ENCODE measurements at places on chromosomes 7 and 10.

GRCh38 chr10:90328896-90329295, 528.9 kb downstream of the HTR7 start:
- no peak for DNase-seq

DNA sequence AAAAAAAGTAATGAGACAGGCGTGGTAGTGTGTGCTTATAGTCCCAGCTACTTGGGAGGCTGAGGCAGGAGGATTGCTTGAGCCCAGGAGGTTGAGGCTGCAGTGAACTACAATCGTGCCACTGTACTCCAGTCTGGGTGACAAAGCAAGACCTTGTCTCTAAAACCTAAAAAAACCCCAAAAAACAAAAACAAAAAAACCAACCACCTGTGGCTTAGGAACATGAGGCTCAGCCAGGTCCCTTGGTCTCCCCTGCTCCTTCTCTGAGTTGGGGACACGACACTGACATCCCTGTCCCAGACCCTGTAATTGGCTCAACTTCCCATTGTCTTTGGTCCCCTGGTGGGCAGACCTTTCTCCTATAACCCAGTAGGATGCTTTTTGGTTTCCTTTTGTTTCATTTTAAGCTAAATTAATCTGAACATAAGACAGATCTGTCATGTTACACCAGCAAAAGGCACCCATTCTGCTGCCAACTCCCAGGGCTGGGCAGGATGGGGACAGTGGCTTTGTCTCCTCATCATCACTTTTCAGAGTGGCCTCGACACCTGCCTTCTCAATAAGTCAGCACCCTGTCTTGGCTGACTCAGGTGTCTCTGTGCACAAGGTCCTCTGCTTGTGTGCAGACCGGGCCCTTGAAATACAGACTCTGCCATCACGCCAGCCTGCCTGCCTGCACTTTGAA, 74.4 kb downstream of the MYL10 start:
- DNase-seq, result no peak

DNA sequence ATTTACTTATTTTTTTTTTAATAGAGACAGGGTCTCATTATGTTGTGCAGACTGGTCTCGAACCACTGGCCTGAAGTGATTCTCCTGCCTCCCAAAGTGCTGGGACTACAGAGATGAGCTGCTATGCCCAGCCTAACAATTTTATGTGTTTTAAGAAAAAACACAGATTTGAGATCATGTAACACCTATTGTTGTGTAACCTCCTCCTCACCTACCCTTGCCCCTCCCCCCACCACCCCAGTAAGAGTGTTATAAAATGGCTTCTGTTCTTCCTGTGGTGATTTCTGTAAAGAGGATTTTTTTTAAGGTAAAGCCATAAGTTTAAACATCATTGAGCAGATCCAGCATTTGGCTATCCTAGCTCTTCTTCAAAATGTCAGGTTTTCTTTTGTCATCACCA, 7.6 kb downstream of the ARMC10 start:
- DNase-seq, result no peak

- no peak for DNase-seq
Measured at GRCh38 chr10:129531195-129531968, 64.3 kb downstream of the MGMT start.

DNA sequence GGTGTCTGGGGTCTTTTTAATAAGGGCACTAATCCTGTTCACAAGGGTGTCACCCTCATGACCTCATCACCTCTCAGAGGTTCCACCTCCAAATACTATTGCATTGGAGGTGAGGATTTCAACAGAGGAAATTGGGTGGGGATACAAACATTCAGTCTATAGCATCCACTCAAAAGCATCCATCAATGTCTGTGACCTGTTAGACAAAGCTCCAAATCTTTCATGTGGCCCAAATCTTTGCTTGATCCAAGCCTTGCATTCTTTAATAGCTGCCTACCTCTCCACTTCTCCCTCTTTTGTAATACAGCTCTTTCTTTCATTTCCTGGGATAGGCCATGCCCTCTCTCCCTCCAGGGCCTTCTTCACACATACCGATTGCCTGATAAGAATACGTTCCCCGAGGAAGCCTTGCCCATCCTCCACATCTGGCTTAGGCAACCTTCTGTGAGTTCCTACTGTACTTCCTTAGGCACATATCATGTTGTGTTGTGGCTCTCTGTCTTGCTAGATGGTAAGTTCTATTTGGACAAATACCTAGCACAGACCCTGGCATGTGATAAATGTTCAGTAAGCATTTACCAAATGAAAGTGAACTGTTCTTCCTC, 66.1 kb downstream of the CREM start:
- DNase-seq, result no peak

DNA sequence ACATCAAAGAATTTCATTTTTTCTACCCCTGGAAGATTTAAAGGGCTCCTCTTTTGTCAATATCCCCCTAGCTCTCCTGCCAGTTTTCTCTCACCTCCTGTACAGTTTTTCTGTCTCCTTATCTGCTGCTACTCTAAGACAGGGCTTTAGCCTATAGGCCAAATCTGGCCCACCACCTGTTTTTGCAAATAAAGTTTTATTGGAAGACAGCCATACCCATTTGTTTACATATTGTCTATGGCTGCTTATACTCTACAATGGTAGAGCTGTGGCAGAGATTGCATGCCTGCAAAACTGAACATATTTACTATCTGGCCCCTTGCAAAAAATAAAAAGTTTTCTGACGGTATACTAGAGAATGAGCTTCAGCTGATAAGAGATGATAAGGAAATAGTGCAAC, 37.4 kb upstream of the GARS1 start:
- no peak for DNase-seq

- DNase-seq, result no peak
Measured at GRCh38 chr10:2949948-2950354, 117.4 kb upstream of the PFKP start.

- peak; percentile 58 for DNase-seq
Measured at GRCh38 chr7:425794-426188, 93.9 kb downstream of the PDGFA start.

GRCh38 chr7:322708-323111, 32.7 kb downstream of the FOXL3 start:
- no peak for DNase-seq

DNA sequence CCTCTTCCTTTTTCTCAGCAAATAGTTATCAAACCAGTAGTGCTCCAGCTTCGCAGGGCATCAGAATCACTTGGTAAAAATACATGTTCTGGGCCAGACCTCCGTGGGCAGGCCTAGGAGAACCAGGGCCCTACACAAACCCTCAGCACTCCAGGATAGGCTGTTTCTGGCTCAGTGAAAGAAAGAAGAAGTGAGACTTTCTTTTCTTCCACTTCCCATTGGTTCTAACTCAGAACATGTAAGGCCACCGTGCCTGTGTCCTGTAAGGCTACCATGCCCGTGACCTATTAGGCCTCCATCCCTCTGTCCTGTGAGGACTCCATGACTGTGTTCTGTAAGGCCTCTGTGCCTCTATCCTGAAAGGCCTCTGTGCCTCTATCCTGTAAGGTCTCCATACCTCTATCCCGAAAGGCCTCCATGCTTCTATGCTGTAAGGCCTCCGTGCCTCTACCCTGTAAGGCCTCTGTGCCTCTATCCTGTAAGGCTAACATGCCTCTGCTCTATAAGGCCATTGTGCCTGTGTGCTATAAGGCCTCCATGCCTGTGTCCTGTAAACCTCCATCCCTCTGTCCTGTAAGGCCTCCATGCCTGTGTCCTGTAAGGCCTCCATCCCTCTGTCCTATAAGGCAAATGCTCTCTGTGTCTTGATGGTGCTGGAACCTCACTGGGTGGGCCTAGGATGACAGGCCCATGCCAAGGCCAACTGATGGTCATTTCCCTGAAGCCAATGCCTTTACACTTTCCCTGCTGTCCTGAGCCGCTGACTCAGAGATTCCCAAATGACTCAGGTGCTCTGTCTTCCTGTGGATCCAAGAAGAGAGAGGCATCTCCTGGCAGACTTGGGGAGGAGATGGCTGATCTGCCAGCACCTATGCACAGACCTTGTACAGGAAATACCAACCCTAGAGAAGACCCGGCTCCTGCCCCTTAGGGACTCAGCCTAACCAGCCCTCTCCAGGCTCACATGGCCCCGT, 96.6 kb upstream of the CACUL1 start:
- DNase-seq, result no peak

DNA sequence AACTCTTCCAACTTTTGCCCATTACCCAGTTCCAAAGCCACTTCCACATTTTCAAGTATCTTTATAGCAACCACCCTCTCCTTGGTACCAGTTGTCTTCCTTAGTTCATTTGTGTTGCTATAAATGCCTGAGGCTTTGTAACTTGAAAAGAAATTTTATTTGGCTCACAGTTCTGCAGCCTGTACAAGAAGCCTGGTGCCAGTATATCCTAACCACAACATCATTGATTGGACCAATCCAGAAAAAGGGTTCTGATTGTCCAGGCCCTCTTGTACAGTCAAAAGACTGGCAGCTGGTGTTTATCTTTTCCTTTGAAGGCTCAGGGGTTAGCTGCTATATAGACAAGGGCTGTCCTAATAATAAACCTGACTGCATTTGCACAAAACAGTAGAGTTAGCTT, 21.1 kb upstream of the ABCC2 start:
- DNase-seq, result no peak

- no peak for DNase-seq
Measured at GRCh38 chr10:97243836-97244235, 48.6 kb downstream of the ARHGAP19 start.

DNA sequence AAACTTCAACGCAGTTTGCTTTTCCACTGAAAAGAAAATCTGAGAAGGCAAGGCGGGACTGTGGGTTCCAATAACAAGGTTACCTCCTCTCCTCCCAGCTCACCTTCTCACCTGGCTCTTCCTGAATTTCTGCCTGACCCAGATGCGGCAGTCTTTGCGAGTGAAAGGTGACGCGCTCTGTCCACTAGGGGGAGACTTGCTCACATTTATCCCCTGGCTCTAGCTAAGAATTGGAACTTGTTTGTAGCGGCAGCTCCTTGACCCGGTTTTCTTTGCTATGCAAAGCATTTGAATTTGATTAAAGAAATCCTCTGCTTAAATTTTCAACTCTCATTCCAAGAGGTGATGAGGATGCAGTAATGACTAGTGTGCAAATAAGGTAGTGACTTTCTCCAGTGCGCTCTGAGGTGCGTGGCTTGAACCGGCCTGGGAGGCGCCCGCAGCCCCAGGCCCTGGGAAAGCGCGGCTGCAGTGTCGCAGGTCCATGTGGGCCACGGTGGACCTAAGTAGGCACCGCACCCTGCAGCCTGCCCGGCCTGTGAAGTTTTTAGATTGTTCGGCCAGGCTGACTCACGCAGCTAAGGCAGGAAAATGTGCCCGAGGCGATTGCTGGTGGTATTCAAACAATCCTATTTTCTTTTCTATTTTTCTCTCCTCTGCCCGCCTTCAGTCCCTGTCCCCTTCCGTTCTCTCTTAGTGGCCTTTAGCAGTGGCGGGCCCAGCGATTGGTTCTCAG, 336.9 kb upstream of the NPSR1 start:
- peak; percentile 84 for DNase-seq
